Adipocyte (in vitro differentiated cells): ENCODE measurements at places on chromosomes 12 and 14.
A peak's percentile ranks its signal among the peaks of the same experiment; 100 is the strongest.

DNA sequence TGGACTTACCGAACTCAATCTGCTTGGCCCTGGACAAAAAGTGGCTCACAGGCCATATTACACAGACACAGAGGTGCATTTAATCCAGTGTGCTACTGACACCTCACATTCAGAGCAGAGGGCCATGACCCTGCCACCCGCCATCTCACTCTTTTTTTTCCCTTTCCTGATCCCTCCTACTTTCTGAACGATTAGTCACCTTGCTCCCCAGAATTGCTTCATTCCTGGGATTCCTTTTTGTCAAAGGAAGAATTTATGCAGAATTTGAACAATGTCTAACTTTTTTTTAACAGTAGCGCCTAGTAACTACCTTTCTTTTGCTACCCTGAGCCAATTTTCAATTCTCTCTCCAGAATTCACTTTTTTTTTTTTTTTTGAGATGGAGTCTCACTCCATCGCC is 4.6 kb downstream of the PKP2 start:
- DNase-seq: no peak

DNA sequence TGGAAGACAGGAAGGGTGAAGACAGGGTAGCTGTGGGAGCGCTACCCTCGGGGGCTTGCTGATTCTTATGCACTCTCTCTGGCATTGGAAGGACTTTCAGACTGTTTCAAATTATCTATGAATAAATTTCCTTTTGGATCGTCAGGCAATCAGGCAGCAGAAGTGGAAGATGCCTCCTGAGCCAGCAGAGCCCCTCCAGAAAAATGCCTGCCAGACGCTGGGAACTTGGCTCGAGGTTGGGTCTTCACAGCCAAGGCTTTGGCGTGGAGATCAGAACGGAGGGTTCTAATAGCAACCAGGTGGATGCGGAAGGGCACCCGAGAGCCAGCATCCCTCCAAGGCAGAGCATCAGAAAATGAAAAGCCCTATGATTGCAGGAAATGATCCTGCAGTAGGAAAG is 119.2 kb upstream of the RFLNA start:
- DNase-seq: no peak

DNA sequence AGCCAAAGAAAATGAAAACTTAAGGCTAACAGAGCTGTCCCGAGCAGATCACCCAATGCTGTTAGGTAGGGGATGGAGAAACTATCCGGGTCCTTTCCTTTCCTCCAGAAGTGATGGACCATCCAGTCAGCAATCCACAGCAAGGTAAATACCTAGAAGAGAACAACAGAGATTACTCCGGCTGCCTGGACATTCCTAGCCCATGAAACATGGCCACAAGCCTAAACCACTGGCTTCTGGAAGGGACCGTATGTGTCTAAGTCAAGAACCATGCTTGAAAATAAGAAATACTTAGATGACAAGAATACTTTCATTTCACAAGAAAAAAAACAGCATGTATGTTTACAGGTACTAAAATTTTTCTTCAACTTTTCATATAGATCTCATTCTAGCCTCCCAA is 152.9 kb downstream of the SLC41A2 start:
- DNase-seq: peak; percentile 48

- peak; percentile 27 for DNase-seq
These were observed 164.9 kb downstream of the NAV3 start for GRCh38 chr12:77995436-77996167.

GRCh38 chr12:39830171-39830570 is 210.6 kb upstream of the ABCD2 start:
- no peak for DNase-seq

- no peak for DNase-seq
These were observed 23.1 kb downstream of the ANG start for GRCh38 chr14:20711685-20712084.

GRCh38 chr14:83071888-83072501 is 1538.3 kb upstream of the SEL1L start:
- peak; percentile 10 for DNase-seq

DNA sequence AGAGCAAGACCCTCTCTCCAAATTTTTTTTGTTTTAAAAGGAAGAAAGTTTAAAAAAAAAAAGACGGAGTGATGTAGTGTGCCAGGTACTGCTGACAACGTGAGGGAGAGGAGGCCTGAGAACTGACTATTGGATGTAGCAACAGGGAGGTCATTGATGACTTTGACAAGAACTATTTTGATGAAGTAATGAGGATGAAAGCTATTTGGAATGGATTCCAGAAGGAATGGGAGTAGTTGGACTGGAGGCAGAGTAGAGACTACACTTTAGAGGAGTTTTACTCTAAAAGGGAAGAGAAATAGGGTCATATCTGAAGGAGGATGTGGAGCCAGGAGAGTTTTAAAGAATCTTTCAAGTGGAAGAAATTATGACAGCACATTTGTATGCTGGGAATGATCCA is 27.8 kb upstream of the SLC38A2 start:
- DNase-seq: no peak

GRCh38 chr12:57205186-57205585 is 11.4 kb upstream of the NXPH4 start:
- DNase-seq: no peak

DNA sequence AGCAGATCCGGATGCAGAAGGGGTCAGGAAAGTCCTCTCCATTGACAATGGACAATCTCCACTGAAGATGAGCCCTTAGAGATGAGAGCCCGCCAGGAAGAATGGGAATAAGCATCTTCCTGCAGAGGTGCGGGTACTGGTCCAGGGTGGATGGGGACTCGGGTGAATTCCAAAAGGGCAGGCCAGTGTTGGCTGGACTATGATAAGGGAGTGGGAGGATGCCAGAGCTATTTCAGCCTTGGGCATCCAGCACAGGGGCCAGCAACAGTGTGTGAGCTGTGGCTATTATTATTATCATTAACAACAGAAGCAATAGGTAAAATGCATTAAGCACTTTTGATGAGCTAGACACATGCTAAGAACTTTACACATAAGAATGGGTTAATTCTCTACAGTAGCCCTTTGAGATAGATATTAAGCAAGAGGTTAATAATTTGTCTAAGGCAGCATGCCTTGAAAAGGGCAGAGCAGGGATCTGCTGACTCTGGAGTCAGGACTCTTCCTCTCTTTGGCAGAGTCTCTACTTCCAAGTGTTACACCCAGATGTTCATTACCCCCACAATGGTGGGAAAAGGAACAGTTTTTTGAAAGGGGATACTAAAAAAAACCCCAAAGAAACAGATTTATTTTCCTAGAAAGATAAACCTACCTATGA is 55.2 kb downstream of the PRICKLE1 start:
- DNase-seq: no peak

GRCh38 chr14:106507354-106507753 is 981.0 kb downstream of the TMEM121 start:
- no peak for DNase-seq

GRCh38 chr12:45273717-45274271 is 57.9 kb downstream of the ANO6 start:
- DNase-seq: peak; percentile 87

- DNase-seq: no peak
These were observed 36.6 kb downstream of the TC2N start for GRCh38 chr14:91830777-91831176.

GRCh38 chr14:37230551-37231194 is 32.9 kb downstream of the MIPOL1 start:
- DNase-seq: peak; percentile 95

DNA sequence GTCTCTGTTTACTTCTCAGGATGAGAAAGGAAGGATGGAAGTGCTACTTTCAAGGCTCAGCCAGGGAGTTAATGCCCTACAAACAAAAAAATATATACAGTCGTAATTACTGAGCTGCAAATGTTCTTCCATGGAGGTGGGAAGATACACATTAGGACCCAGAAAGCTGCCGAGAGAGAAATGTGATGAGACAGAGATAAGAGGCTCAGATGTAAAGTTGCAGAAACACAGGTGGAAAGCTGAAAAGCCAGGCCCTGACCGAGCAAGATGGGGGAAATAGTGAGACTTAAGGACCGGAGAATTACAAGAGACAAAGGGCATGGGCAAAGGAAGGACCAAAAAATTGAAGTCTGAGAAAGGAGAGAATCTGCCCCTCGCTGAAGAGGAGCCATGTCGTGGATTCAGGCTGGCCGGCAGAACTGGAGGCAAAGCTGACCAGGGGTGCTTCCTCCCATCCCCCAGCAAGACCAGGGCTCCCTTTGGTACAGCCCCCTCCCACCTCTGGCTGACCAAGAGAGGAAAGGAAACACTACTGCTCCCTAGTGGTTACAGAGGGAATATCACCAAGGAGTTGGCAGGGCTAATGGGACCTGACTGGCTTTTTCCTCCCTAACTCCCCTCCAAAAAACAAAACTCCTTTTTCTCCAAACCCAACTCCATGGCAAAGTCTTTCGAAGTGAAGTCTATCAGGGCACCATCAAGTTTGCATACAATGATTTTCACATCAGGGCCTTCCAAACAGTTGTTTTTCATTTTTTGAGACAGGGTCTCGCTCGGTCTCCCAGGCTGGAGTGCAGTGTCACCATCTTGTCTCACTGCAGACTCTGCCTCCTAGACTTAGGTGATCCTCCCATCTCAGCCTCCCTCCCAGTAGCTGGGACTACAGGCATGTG is 12.1 kb downstream of the ZFHX2 start:
- peak; percentile 69 for DNase-seq

DNA sequence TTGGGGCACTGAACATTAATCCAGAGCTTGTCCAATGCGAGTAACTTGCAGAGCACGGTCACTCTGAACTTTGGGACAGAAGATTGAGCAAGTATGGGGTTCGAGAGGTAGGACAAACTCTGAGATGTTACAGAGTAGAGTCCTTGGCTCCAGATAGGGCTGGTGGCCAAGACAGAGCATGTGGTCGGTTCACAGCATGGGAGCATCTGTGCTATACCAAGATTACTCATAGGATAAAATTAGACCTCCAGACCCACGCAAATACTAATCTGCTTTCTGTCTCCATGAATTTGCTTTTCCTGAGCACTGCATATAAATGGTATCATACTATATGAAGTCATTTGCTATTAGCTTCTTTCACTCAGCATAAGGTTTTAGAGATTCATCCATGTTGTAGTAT is 93.4 kb upstream of the TBX5 start:
- DNase-seq: no peak

GRCh38 chr14:94389104-94389469 is 685 bp upstream of the SERPINA1 start:
- no peak for DNase-seq

- DNase-seq: no peak
These were observed 29.3 kb downstream of the NELL2 start for GRCh38 chr12:44846826-44847225.

DNA sequence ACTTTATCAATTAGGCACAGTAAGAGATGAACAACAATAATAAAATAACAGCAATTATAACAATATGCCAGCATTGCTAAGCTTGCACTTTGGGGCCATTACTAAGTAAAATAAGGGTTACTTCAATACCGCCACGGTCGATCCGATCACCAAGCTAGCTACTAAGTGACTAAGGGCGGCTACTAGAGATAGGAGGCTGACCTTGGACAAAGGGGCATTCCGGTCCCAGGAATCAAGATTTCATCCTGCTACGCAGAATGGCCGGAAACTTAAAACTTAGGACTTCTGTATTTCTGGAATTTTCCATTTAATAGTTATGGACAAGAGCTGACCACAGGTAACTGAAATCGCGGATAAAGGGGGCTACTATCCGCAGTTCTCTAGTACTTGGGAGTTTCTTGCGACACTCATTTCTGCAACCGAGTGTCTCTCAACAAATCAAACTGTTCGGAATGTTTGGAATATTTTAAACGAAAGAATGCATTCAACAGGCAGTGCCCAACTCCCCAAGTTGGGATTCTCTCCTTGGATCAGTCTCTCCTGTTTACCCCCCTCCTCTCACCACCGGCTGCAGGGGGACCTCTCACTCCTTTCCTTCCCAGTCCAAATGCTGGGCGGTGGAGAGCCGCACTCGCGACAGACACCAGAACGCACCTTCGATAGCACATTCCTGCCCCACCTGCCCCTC is 650 bp downstream of the HEBP1 start:
- peak; percentile 37 for DNase-seq
